Stimulated activated CD8-positive, alpha-beta memory T cell treated with anti-CD3 and anti-CD28 coated beads, Interleukin-2, amount 100 ng/mL, for 1 hour (primary cell): ENCODE measurements at places on chromosomes 13 and 19.

GRCh38 chr13:110683203-110683883 lies 22.6 kb downstream of the CARS2 start:
- DNase-seq: no peak

DNA sequence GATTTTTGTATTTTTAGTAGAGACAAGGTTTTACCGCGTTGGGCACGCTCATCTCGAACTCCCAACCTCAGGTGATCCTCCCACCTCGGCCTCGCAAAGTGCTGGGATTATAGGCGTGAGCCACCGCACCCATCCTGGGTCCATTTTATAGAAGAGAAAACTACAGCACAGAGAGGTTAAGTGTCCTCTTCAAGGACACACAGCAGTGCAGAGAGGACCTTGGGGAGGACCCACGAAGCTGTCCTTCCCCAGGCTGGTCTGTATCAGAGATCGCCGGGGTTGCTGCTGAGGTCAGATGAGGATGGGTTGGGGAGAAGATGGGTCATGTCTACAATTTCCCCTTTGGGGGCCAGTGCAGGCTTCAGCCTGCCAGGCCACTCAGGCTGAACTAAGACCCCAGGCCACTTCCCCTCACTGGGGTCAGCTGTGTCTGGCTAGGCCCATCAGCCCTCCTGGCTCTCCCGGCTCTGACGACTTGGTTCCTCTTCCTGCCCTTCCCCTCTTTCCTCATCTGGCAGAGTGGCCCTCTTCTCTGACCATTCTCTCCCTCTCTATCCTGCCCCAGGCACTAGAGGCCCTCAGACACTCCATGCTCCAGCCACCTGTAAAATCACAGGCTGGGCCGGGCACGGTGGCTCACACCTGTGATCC lies 9.6 kb downstream of the MYO1F start:
- no peak for DNase-seq

DNA sequence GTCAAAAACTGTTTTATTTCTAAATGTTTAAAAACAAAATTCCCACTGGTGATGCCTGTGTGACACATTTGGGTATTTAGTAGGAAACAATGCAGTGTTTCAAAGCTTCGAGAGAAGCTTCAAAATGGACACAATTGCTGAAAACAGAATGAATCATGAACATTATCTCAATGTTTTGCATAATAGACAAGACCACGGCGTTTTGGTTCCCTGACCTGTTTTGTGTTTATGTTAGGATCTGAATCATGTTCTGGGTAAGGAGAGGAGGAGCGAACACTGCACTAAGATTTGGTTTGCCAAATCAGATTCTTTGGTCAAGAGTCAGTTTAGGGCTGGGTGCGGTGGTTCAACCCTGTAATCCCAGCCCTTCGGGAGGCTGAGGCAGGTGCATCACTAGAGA lies 42.2 kb downstream of the IFT88 start:
- DNase-seq: no peak

DNA sequence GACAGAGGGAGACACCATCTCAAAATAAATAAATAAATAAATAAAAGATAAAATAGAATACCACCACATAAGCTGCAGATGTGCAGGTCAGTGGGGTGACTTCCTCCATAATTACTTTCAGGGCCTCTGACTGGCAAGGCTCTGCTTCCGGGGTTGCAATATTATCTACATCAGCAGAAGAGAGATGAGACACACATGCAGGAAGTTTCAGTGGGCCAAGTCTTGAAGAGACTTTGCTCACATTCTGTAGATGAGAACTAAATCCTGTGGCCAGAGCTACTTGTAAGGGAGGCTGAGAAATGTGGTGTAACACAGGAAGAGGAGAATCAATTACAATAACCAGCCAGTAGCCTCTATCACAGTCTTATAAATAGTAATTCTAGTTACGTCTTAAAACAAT lies 89.9 kb upstream of the MAB21L1 start:
- no peak for DNase-seq

DNA sequence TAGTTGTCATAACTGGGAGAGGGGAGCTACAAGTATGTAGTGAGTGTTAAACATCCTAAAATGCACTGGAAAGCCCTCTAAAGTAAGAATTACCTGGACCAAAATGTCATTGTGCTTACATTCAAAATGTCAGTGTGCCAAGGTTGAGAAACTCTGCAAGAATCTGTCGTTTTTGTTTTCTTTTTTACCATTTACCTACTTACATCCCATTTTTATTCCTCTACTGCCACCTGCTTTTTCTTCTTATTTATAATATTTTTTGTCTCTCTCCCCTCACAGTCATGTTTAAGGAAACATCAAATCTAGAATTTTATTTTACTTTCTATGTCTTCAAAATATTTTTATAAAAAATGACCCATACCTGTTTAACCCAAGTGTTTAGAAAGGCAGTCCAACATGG lies 226.4 kb downstream of the PCDH17 start:
- DNase-seq: no peak

DNA sequence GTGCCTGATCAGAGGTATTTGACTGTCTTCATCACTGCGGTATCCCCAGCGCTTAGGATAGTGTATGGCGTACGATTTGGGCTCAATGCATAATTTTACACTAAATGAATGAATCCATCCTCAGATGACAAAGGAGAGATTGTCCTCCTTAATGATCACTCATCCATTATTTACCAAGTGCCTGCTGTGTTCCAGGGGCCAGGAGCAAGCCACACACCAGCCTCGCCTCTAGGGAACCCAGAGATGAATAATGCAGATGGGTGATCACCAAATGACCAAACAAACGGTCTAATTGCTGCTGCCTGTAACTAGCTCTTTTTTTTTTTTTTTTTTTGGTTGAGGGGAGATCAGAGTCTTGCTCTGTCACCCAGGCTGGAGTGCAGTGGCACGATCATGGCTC lies 5.9 kb upstream of the GPR32 start:
- DNase-seq: no peak

DNA sequence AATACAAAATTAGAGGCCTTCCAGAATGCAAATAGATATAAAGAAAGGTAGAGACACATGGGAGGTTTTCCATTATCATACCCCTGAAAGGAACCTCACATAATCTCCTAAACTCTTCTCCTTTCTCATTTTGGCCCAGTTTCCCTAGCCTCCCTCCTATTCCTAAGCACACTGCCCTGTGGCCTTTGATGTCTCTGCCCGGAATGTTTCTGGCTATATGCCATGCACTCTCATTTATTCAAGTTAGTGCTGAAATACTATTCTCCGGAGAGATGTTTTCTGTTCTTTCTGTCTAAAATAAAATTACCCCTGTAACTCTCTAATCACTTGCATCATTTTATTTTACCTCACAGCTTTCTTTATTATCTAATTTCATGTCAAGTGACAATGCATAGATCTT lies 1287.7 kb downstream of the SLITRK5 start:
- DNase-seq: no peak

DNA sequence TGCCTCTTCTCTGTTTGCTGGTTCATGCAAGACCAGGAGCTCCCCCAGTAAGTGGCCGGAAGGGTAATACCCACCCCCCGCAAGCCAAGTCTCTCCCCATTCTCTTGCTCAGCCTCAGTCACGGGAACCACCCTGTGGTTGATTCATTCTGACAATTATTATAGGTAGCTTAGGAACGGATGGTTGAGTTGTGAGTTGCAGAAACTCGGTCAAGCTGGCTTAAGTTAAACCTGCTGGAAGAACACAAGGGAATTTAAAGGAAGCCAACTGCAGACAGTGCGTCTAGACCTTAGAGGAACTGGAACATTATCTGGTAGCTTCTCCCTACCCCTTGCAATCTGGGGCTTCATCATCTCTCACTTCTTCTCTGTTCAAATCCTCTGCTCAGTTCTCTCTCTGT lies 8.9 kb downstream of the FPR1 start:
- DNase-seq: no peak

DNA sequence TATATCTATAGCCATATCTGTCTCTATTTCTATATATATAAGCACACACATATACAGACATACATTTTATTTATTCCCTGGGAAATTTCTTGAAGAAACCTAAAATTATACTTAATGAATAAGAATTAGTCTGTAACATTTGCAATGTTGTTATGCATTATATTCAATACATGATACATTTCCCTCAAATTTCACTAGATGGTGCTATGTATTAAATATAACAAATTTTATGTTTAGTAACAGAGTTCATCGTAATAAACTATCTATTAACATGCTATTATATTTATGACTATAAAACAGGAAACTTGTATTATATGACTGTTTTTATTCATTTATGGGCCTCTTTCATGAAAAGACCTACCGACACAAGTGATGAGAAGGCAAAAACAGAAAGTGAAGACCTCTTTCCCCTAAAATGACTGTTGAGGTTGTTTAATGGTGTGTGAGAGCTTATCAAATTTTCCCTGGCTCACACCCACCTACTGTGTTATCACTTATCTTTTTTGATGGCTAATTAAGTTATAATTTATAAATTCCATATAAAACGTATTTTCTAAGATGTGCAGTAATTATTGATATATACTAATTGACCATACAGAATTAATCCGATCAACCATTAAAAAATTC lies 881.9 kb downstream of the SLITRK6 start:
- no peak for DNase-seq

DNA sequence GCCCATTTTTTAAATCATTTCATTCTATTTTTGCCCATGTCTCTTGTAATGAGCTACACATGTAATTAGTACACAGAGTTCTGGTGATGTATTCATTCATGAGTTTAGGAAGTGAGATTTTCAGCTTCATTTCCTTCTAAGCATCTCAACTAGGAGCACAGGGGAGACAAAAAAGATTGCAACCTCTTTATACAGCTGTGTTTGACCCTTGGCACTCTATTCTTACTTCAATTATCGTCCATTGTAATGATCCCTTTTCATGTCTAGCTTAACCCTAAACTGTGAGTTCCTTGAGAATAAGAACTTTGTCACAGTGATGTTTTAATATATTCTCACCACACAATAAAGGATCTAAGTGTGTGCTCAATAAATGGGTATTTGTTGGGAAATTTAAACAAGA lies 67.1 kb downstream of the GPC6 start:
- DNase-seq: no peak
